ENCODE measurements at places on chromosomes 3 and 15. TPM values are rescaled to one million over a fixed set of nuclear protein-coding genes. Genes with fewer than 3 reads are reported as not detected.

GPR149 gene
- not detected for total RNA-seq

DNA sequence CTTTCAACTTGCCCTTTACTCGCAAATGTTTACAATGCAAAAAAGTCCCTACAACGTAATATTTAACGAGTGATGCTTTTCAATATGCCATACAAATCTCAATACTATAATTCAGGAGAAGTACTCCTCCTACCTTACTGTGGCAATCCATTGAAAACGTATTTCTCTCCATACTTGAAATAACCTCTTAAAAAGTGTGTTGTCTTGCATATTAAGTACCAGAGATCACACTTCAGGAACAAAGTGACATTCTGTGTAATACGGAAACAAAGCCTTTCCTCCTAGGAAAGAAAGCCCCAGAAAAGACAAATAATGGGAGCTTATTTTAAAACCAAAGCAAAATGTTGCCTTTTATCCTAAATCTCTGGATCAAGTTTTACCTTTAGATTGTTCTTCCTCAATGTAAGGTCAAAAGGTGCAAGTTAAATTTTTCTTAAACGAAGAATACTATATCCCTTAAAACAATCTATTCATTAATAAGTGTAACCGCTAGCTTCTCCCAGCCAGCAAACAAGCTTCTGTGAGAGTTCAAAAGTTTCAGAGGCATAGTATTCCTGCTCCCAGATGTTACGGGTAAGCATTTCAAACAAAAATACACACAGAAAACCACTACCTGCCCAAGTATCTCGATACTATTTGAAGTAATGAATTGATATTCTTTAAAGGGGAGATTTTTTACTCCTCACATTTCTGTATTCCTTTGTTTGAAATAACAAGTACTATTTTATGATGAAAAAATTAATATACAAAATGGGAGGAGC is 1.7 kb downstream of the TJP1 start:
- DNase-seq, result no peak

GRCh38 chr3:146469150-146470017 is at the start of gene PLSCR2:
TSS of gene PLSCR2 (minus strand) at chr3:146469561. CDS start at chr3:146459904, 9,657 bp downstream.
- peak; percentile 12 for DNase-seq

DNA sequence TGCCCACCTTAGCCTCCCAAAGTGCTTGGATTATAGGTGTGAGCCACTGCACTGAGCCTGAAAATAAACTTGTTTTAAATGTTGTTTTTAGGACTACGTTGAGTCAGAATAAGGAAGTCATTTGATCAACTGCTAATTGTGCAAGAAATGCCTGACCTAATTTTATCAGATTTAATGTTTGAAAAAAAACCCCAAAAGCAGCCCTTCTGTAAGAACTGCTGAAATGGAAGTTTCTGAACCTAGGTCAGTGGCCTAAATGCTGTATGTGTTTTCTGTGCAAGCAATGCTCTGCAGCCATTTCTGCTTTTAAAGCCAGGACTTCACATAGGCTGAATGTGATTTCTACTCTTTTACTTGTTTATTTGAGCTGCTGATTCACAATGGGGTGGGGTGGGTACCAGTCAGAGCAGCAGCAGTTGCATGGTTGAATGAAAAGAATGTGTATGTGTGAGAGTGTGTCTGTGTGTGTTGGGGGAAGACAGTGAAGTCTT is 6.6 kb downstream of the GPX1 start:
- DNase-seq, result peak; percentile 62

DNA sequence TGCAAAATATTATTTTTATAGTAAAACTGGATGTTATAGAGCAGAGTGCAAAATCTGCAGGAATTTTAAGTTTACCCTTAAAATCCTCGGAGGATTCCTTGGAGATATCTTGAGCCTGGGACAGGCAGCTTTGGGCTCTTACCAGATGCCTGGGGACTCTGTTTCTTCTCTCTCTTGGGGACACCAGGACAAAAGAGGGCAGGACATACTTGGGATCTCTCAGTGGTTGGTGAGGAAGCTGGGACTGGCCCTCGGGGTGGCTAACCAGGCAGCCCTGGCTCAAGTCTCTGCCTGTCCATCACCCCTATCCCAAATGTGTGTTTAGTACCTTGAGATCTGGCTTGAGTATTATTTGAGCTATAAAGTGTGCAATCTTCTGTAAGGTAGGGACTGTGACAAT is 38.6 kb downstream of the TKT start:
- no peak for DNase-seq

GRCh38 chr3:56930706-56931105 is 129.0 kb upstream of the ARHGEF3 start:
- no peak for DNase-seq

DNA sequence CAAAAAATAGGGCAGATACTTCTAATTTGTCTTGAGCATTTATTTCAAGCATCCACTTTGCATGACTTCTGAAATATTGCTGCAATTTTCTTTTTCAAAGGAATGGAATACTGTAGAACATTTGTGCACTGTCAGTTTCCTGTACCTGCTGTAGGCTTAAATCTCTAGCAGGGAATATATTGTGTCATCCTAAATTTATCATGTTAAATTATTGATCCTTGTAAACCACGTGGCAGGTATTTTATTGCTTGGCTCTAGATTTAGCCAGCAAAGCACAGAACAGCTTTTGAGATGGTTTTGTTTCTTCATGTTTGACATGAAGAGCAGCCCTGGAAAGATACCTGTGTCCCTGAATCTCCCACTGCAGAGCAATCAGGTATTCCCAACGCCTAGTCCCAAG is 470.1 kb downstream of the GABRG3 start:
- no peak for DNase-seq
